ENCODE measurements at places on chromosomes 2 and 18. TPM values are rescaled to one million over a fixed set of nuclear protein-coding genes. Genes with fewer than 3 reads are reported as not detected.

TTR gene
- total RNA-seq = not detected

CAMKMT gene
- 15.3 TPM for total RNA-seq

PLB1 gene
- 0.38 TPM for total RNA-seq

B3GNT7 gene
- not detected for total RNA-seq

NOSTRIN gene
- total RNA-seq = not detected

INHBB gene
- total RNA-seq = not detected

DUSP2 gene
- total RNA-seq = 33.4 TPM

DNA sequence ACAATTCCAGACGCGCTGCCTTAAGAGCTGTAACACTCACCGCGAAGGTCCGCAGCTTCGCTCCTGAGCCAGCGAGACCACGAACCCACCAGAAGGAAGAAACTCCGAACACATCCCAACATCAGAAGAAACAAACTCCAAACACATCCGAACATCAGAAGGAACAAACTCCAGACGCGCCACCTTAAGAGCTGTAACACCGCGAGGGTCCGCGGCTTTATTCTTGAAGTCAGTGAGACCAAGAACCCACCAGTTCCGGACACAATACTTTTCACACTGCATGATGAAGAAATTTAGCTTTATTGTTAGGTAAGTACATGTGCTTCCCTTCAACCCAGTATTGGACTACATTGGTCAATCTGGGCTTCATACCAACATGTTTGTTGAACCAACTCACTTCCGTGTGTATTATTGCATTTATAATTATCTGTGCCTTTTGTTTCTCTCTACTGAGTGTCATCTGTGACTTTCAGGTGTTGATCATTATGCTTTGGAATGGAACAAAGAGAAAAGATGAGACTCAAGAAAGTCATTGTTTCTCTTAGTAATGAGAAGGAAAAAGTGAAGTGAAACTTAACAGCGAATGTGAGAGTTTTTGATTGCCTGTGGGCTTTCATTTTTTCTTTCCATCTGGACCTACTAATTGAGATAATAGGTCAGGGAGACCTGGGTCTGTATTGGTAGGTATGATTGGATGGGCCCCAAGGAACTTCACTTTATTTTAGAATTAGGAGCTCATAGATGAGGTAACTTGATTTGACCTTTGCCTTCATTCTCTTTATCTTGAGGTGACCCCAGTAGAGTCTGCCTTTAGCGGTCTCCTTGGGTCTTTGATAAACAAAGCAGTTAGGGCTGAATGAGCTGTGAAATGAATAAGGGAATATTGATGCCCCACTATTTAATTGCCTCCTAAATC, 76.1 kb upstream of the CAVIN2 start:
- H3K4me1 ChIP-seq = no peaks in the 10 kb centered on the region
- no peak overlapping the region for H3K27ac ChIP-seq

GRCh38 chr2:56709181-56709580, 525.4 kb downstream of the CCDC85A start:
- H3K36me3 ChIP-seq = no peaks in the 10 kb centered on the region
- no peak overlapping the region for H3K4me3 ChIP-seq
- no peaks in the 10 kb centered on the region for H3K4me1 ChIP-seq
- no peaks in the 10 kb centered on the region for H3K27me3 ChIP-seq
- DNase-seq = no peak
- no peak overlapping the region for H3K27ac ChIP-seq

GRCh38 chr2:26483516-26483915, 5.6 kb upstream of the OTOF start:
- DNase-seq = no peak
- no peaks in the 10 kb centered on the region for H3K27me3 ChIP-seq
- no peaks in the 10 kb centered on the region for H3K36me3 ChIP-seq
- H3K4me1 ChIP-seq = no peaks in the 10 kb centered on the region
- H3K27ac ChIP-seq = no peak overlapping the region
- H3K4me3 ChIP-seq = no peak overlapping the region

DNA sequence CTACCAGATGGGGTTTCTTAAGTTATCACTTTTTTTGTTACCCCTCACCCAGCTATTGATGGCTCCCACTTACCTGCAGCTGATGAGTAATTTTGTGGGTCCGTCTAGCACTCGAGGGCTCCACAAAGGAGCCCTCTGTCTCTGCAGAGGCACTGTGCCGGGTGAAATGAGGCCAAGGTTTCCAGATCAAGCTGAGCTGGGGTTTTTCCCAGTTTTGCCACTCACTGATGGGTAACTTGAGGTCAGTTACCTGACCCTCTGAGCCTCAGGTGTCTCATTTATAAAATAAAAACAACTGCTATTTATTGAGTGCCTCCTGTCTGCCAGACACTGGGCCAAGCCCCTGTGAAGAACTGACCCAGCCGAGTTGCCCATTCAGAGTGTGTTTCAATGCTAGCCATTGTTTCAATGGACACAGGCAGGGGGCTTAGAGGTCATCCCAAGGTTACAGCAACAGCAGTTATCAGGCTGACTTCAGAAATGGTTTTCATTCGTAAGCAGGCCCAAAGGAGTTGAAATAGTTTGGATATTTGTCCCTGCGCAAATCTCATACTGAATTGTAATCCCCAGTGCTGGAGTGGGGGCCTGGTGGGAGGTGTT, 192.9 kb downstream of the NCK2 start:
- H3K27ac ChIP-seq = no peak overlapping the region
- no peaks in the 10 kb centered on the region for H3K27me3 ChIP-seq
- H3K4me1 ChIP-seq = peaks cover 39% of the 10 kb centered on the region

- no peak overlapping the region for H3K27ac ChIP-seq
- no peak for DNase-seq
- no peaks in the 10 kb centered on the region for H3K4me1 ChIP-seq
- H3K4me3 ChIP-seq = no peak overlapping the region
Measured at GRCh38 chr2:102895376-102895775, 133.5 kb downstream of the TMEM182 start.

- no peak for DNase-seq
- H3K27me3 ChIP-seq = no peaks in the 10 kb centered on the region
- H3K27ac ChIP-seq = no peak overlapping the region
- no peaks in the 10 kb centered on the region for H3K36me3 ChIP-seq
- H3K4me3 ChIP-seq = no peak overlapping the region
Measured at GRCh38 chr2:159961037-159961436, 101.4 kb downstream of the PLA2R1 start.

DNA sequence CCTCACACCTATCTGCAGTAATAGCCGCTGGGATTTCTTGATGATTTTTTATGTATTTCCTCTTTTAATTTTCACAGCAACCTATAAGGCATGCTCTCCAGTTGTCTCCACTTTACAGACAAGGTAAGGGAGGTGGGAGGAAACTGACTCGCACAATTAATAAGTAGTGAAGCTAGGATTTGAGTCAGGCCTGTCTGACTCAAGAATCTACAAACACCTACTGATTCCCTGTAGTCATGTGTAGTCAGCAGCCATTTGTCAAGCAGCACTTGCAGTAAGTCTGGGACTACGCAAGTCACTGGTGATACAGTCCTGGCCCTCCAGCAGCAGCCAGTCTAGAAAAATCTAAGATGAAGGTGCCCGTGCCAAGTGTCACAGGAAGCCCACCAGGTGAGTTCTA, 193.6 kb upstream of the PKDCC start:
- no peaks in the 10 kb centered on the region for H3K27me3 ChIP-seq
- H3K36me3 ChIP-seq = no peaks in the 10 kb centered on the region
- no peak for DNase-seq
- peaks cover 4% of the 10 kb centered on the region for H3K4me1 ChIP-seq

- H3K4me3 ChIP-seq = no peak overlapping the region
- no peak for DNase-seq
- no peak overlapping the region for H3K27ac ChIP-seq
- H3K27me3 ChIP-seq = no peaks in the 10 kb centered on the region
Measured at GRCh38 chr2:20141056-20141762, 83.7 kb downstream of the SDC1 start.

Data from CD4-positive, alpha-beta memory T cell (primary cell).